ENCODE measurements at places on chromosomes 16 and 17.

DNA sequence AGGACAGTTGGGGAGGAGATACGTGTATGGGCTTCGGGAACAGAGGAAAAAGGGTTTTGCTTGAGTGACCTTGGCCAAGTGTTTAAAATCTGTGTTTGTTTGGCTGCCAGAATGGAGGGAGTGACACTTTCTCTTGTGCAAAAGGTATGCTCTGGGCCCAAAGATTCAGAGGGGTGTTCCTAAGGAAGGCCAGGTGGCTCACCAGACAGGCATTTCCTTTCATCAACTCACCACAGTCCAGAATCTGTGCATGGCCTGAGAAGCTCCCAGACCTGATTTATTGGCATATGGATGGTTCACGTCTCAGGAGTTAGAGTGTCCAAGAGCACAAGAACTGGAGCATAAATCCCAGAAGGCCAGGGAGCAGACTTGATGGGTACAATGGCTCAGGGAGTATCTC is 53.4 kb upstream of the NLK start:
- DNase-seq = no peak

GRCh38 chr16:69209735-69210134 is 22.8 kb downstream of the SNTB2 start:
- no peak for DNase-seq

GRCh38 chr17:78993241-78993956 is 13.7 kb upstream of the LGALS3BP start:
- DNase-seq = peak; percentile 51

DNA sequence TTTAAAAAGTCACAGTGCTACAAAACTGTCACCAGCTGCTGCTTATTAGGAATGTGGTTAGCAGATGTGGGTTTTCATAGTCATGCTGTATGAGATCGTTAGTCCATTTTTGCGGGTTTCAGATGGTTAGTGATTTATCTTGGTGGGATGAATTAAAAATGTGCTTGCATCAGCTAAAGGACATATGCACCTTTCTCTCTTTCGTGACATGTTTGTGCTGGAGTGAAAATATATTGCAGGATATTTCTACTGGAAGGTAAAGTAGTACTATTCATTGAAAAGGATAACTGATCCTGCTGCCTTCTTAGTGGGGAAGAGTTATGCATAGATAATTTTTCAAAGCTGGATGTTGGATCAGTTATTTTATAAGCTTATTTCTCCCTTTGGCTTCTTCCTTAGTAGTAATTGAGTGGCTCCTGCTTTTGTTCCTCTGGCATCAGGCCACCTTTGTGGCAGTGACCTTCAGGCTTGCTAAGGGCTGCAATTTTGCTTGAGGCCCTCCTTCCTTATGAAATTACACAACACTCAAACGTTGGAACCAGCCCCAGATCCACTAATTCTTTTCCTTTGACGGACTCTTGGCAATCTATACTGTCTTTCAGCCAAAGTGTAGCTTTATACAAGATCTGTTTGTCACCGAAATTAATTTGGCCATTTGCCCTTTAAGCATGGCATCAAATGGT is 7.5 kb upstream of the SNTB2 start:
- DNase-seq = no peak

DNA sequence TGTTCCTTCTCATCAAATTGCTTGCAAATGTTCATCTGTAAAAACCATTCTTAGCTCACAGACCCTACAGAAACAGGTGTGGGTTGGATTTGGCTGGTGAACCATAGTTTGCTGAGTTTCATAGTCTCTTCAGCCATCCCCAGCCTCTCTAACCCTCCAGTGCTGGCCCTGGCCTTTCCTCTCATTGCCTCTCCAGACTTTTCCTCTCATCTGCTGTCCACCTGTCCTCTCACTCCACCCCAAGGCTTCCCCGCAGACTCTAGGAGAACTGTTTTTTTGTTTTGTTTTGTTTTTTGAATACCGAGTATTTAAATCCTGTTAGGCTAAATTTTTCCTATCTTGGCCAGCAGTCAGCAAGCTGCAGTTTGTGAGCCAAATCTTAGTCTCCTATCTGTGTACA is 41.1 kb downstream of the MEOX1 start:
- no peak for DNase-seq

DNA sequence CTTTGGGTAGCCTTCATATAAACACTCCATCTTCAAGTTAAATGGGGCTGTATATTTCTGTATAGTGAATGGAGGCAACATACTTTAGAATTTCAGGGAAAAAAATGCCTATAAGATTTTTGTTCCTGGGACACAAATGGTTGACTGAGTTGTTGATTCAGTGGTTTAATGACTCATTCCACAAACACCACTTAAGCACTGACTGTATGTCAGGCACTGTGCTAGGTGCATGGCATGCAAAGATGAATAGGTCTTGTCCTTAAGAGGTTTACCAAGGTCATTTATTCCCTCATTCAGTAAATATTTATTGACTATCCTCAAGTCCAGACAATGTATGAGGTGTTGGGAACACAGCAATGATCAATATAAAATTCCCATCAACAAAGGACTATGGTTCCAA is 417.1 kb downstream of the CA10 start:
- DNase-seq = no peak

DNA sequence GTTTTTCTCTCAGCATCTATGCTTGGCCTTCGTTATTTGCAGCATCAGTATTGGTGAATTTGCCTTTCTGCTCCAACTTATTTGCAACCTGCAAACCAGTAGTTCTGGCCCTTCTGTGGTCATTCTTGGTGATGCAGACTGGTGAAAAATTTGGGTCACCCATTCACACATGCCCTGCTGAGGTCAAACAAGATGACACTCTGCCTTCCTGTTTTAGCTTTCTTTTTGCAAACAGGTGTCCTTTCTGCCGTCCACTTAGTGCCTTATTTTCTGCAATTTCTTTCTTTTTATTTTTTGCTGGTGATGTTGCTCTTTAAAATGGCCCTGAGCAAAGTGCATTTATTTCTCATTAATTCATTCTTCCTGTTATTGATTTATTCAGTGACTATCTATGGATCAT is 31.3 kb downstream of the PLCG2 start:
- DNase-seq = no peak

- no peak for DNase-seq
Measured at GRCh38 chr17:75806822-75807500, 22.4 kb downstream of the UNK start.

GRCh38 chr16:70610273-70611223 is 35.8 kb upstream of the IL34 start:
- no peak for DNase-seq

- DNase-seq = peak; percentile 37
Measured at GRCh38 chr17:51435641-51436091, 175.3 kb downstream of the UTP18 start.

- no peak for DNase-seq
Measured at GRCh38 chr17:47806026-47806912, 15.3 kb downstream of the OSBPL7 start.

GRCh38 chr17:8820311-8821010 is 21.3 kb upstream of the MFSD6L start:
- no peak for DNase-seq

GRCh38 chr16:87740909-87741424 is 24.8 kb downstream of the KLHDC4 start:
- DNase-seq = no peak

- no peak for DNase-seq
Measured at GRCh38 chr17:75505640-75506039, 9.7 kb downstream of the CASKIN2 start.

GRCh38 chr17:8563024-8563776 is 67.3 kb downstream of the MYH10 start:
- no peak for DNase-seq

GRCh38 chr16:70577256-70577698 is 53.7 kb downstream of the SF3B3 start:
- DNase-seq = no peak

DNA sequence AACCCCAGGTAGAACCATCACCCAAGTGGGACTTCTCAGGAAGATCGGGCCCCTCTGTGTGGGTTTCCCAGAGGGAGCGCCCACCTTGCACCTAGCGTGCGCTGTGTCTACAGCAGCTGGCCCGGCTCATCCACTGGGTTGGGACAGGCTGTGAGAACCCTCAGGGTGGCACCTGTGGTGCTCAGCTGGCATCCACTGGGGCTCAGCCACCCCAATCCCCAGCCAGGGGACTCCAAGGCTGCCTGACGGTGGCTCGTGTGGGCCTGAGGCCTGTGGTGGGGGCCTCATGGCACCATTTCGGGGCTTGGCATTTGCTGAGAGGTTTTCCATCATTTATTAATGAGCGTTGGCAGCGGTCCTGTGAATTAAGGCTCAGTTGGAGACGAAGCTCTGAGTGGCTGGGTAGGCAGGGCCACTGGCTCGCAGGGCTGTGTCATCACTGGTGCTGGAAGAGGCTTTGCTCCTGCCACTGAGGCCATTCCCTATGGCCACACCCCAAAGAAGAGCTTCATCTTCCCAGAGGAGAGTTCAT is 28.5 kb downstream of the CACNG4 start:
- no peak for DNase-seq

- no peak for DNase-seq
Measured at GRCh38 chr17:8046306-8046928, 7.6 kb downstream of the ALOX15B start.

- no peak for DNase-seq
Measured at GRCh38 chr16:65116818-65117430, 4.9 kb downstream of the CDH11 start.

DNA sequence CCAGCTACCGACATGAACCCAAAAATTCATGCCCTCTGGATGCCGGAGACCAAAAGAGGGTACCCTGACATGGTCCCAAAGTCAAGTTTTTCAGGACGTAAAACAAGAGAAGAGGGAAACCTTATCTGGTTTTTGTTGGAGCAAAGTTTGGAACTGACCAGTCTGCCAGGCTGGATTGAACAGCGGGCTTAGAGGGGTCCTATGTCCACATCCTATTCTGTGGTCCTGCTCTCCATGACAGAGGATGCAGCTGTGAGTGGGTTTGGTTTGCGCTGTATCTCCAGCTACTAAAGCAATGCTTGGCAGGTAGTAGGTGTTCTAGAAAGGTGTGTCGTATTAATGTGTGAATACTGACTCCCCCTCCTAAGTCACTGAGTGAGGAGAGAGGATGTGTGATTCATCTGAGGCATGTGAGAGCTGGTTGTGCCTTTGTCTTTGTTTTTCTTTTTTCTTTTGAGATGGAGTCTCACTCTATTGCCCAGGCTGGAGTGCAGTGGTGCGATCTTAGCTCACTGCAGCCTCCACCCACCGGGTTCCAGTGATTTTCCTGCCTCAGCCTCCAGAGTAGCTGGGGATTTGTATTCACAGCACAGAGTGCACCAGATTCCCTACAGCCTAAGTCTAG is 31.0 kb downstream of the PMM2 start:
- DNase-seq = no peak

- no peak for DNase-seq
Measured at GRCh38 chr17:43411369-43411677, 12.5 kb downstream of the ARL4D start.

DNA sequence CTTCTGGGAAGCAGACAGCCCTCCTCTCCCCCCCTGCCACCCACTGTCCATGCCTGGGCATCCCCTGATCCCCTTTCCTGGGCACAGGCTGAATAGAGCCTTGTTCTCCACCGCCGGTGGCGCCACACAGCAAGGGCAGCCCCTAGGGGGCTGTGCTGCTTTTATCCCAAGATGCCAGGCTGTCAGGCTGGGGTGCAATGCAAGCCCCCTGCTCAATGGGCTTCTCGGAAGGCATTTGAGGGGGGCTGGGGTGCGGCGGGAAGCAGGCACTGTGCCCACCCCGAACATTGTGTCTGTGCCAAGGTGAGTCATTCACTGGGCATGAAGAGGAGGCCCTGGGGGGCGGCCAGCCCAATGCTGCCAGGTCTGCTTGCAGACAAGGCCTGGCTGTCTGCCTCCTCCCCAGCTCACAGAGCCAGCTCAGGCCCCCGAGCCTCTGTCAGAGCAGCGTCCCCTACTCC is 1.5 kb upstream of the GFAP start:
- DNase-seq = no peak

DNA sequence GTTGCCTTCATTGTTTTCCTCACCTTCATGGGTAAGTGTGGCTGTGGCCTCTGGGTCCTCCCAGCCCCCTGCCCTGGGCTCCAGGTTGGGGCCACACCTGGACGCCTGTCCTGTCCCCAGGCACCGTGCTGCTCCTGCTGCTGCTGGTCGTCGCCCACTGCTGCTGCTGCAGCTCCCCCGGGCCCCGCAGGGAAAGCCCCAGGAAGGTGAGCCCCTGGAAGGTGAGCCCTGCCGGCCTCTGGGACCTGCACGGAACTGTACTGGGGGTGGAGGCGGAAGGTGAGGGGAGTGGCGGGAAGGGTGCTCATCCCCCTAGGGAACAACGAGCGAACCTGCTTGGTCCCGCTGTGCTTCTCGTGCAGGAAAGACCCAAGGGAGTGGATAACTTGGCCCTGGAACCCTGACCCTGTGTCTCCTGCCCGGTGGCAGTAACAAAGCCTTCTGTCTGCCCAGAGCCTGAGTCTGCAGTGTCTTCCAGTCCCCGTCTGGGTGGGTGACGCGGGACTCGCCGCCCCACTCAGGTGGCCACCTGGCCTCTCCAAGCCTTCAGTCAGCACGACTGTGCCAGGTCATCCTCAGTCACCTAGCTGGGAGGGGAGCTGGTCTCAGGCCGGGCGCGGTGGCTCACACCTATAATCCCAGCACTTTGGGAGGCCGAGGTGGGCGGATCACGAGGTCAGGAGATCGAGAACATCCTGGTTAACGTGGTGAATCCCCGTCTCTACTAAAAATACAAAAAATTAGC is 831 bp downstream of the SMIM22 start:
- no peak for DNase-seq

DNA sequence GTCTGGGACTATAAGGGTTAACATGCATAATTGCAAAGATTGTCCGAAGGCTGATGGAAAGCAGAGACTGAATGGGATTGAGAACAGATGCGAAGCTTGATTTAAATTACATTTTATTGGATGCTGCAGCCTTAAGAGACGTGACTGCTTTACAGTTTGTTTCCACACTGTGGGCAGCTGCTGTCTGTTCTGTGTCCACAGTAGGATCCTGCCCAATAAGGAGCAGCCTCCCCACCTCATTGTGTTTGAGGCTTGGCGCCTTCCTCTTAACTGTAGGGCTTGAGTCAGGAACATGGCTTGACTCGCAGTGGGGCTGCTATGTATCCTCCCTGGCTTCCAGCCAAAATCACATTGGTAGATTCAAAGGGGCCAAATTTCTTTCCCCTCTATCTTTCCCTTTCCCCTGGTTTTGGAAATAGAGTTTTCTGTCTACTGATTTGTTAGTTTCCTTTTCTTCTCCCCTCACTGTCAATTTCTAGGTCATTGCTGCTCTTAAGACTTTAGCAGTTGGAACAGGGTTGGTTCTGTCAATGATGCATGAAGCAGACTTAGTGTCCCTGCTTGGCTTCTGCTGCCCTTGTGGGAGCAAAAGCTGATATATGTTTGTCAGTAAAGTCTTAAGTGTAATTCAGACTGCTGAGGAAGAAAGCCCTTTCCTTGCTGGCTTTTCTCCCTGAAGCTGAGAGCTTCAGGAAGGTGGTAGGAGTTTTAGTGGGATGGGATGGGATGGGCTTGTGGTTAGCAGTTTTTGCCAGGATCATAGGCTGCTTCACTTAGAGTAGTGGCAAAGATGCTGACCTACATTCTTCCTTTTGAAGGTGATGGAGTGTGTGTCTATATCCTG is 5.0 kb upstream of the RARA start:
- DNase-seq = no peak

- no peak for DNase-seq
Measured at GRCh38 chr16:30972872-30973271, 12.1 kb upstream of the HSD3B7 start.

- DNase-seq = peak; percentile 46
Measured at GRCh38 chr16:56600398-56600999, 7.9 kb upstream of the MT2A start.
